ENCODE measurements at places on chromosomes 1 and 21. TPM values are rescaled to one million over a fixed set of nuclear protein-coding genes. Genes with fewer than 3 reads are reported as not detected.

DNA sequence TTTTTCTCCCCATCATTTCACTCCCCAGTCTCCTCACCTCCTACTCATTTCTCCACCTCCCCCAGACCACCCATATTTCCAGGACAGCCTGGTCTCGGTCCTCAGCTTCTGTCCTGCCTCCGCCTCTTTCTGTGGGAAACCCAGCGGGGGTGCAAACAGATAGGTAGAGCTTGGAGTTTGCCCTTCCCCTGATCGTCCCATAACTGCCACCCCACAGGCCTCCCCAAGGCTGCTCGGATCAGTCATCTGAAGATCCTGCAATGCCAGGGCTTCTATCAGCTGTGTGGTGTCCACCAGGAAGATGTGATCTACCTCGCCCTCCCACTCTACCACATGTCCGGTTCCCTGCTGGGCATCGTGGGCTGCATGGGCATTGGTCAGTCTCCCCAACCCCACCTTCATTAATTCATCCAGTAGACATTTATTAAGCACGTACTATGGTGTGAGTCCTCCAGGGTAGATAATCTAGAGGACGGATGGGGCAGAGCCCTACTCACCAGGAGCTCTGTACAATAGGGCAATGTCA is 1.7 kb downstream of the SLC27A3 start:
- DNase-seq: no peak

DNA sequence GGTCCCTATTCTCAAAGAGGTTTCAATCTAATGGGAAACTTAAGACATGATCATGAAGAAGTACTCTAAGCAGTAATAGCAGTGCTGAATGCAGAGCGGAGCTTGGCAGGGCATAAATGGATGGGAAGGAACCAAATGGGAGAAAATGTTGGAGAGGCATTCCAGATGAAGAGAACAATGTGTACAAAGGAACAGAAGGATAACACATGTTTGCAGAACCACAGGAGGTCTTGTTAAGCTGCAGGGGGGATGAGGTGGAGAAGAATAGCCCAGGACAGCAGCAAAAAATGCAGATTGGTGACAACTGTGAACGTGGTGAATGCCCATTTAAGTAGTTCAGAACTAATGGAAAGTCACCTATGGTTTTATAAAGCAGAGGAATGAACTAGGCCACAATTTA is 99.1 kb downstream of the ASTN1 start:
- DNase-seq: no peak

GRCh38 chr21:33261635-33262034 is 4.5 kb upstream of the IL10RB start:
- DNase-seq: no peak

DNA sequence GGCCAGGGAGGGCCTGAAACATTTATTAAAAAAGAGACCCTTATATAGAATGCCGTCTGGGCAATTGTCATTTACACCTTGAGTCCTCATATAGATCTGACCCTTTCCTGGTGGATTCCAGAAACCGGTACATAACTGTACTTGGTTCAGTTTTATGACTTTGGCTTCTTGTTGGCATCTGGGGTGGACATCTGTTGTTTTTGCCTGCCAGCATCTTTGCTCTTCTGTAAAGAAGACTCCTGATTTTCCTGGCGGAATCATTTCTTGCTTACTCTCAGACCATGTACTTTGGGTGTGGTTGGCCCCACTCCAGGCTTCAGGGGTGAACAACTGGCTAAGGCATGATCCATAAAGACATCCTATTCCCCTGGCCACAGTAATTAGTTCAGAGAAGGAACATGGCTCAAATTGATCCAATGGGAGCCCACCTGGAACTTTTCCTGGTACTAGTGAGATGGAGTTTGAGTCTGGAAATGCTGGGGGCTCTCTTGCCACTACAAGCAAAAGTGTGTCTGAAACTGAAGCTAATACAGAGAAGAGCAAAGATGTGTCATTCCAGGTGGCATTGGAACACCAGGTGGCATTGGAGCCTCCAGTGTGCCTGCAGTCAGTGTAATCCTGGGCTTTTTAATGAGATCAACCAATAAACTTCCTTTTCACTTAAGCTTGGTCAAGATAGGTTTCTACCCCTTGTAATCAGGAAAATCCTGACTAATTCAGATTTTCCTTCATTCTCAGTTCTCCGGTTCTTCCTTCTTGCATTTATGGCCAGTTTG is 332.5 kb upstream of the CAMK1G start:
- no peak for DNase-seq

GRCh38 chr1:187877220-187877619 is 1048.5 kb downstream of the PLA2G4A start:
- no peak for DNase-seq

GRCh38 chr1:94169126-94169525 is 48.2 kb upstream of the ABCA4 start:
- no peak for DNase-seq

GRCh38 chr21:31181082-31181750 is 142.9 kb upstream of the KRTAP19-8 start:
- DNase-seq: peak; percentile 45

GRCh38 chr1:85308833-85309350 is 32.5 kb upstream of the BCL10 start:
- DNase-seq: no peak

DNA sequence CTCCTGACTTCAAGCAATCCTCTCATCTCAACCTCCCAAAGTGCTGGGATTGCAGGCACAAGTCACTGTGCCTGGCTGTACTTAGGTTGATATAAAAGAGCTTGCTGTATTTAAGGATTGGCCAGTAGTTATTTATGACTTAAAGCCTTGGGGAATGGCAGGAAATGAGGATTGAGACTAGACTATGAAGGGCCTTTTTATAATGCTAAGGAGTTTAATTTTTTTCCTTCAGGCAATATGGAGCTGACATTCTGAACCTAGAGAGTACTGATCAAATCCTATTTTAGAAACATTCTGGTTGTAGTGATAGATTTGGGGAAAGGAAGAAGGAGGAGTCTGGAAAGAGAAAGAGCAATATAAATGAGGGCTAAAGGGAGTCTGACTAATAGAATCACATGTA is 44.7 kb downstream of the MSH4 start:
- DNase-seq: no peak

- no peak for DNase-seq
These were observed 15.0 kb downstream of the KCNQ4 start for GRCh38 chr1:40798366-40799281.

- DNase-seq: no peak
These were observed 109.6 kb upstream of the APP start for GRCh38 chr21:26280148-26280547.

- no peak for DNase-seq
These were observed 41.6 kb downstream of the ATP6V1G3 start for GRCh38 chr1:198498881-198499280.

DNA sequence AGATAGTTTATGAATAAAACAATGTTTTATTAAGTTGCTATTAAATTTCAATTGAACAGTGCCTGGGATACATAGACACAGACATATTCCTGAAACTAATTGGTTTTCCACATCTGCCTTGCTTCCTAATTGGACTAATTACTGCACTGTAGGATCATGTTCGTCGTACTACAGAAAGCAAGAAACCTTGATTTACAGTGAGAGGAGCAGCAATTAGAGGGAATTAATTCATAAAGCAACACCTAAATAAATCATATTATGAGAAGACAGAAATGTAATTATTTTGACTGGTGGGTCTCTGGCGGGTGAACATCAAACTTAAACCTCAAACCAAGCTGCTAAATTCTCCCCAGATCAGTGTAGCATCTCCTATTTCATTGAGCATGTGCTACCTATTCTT is 124.6 kb upstream of the CAMK1G start:
- no peak for DNase-seq

DNA sequence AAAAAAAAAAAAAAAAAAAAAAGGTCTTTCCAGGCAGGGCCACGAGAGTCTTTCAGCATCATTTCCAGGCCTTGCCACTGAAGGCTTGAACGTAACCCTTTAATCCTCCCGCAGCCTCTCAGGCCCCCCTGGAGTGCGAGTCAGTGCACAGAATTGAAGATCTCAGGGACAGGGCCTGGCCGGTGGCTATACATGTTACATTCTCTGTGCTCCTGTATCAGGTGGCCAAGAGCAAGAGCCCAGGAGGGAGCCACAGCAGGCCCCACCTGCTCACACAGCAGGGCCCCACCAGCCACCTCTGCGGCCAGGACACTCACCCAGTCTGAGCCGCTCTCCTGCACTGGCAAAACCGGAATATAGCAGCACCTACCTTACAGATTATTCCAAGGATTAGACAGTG is 34.1 kb upstream of the SLC25A33 start:
- no peak for DNase-seq

DNA sequence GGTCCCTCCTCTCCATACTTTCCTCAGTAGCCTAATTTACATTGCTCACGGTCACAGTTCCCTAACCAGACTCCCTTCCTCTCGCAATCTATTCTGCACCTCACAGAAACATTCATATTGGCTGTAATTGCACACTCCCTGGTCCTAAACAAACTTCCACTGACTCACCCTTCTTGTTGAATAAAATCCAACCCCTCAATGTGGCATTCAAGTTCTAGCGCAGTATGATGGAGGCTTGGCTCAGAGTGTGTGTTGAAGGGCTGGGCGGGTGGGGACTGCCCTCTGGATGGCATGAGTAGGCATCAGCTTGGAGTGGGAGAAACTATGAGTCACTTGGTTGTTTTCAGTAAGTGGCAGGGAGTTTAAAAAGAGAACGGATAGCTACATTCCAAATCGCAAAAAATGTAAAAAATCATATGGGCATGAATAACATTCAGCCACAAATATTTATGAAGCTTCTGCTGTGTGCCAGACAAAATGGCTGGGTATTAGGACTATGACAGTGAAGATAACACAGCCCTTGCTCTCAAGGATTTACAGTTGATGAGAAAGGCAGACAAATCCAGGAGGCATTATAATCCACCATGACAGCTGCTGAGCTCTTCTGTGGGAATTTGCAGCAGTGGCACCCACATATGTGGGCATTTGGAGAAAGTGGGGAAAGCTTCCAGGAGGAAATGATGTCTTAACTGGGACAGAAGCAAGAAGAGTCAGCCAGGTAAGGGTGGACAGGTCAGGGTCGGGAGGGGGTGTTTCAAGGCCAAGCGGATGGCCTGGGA is 42.2 kb upstream of the LYST start:
- no peak for DNase-seq

DNA sequence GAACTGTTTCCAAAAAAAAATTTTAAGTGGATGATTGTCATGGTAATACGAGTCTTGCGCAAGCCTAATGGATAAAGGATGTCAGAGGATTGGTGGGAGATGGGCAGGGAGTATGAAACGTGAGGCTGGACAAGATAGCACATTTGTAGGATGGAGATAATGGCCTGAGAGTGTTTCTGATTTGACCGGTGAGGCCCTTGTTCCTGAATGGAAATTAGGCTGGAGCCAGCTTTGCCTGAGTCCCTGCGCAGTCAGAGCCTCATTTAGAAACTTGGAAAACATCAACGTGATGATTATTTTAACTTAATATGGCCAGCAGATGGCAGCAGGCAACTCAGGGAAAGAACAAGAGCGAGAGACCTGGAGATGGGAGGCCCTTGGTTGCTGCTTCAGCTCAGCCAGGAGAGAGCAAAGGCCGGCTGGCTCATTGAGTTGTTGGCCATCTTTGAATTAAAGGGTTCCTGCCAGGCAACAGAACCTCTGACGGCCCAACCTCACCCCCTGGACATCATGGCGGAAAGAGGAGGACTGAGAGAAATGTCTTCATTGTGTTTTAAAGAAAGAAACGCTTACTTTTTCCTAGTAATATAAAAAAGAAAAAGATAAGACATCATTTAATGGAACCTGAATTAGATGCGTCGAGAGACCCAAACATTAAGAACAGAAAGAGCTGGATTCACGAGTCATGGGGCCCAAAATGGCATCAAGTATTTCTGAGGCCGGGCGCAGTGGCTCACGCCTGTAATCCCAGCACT is 80.3 kb downstream of the SELENOF start:
- DNase-seq: peak; percentile 67

DNA sequence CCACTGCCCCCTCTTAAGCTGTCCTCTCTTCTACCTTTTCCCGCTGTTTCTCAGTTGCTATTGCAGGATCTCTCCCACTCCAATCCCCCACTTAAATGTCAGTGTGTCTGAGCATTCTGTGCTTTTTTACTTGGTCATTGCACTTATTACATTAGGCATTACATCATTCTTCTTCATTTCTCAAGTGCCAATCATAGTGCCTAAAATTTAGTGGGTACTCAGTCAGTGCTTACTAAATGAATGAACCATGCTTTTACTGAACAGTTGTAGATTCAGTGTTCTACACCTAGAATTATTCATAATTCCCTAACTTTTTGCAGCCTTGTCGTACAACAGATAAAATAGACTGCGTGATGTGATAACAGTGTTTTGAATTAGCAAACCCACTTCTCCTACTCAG is 19.4 kb downstream of the ARMH1 start:
- no peak for DNase-seq

- no peak for DNase-seq
These were observed 15.5 kb downstream of the DYRK1A start for GRCh38 chr21:37381883-37382585.

DNA sequence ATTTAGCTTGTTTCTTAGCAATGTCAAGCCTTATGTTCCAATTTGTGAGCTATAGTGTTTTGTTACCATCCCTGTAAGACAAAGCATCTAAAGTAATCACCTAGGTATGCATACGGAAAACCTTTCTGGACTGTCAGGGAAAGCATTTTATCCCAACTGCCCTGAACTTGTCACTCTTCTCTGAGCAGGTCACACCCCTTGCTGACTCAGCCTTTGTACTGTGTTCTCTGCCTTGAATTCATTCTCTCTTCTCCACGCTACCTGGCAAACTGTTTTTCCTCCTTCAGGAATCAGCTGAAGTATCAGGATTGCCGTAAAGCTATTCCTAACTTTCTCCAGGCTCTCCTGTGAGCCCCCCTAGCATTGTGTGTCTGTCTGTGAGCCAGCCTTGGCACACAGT is 54.2 kb downstream of the PBX1 start:
- no peak for DNase-seq

DNA sequence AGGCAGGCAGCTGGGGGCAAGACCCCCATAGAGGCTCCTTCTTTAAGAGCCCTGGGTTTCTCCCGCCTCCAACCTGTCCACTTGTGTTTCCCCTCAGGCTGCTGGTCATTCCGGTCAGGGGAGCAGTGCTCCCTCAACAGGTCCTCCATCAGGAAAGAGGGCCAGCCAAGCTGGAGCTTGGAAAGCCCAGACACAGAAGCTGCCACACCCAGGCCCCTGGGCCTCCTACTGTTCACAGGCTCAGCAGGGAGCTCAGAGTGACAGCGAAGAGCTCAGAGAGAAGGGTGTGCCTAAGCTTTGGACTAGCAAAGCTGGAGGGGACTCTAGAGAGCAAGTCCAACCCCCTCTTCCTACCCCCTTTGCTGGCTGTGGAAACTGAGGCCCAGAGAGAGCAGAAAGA is 10.3 kb upstream of the CDCP2 start:
- no peak for DNase-seq

- DNase-seq: no peak
These were observed 71.9 kb downstream of the ZSWIM5 start for GRCh38 chr1:45134461-45134873.

GRCh38 chr21:44718571-44718970 is 7.2 kb upstream of the TSPEAR start:
- DNase-seq: no peak

GRCh38 chr1:1431845-1432273 is 3.6 kb upstream of the VWA1 start:
- DNase-seq: no peak

GRCh38 chr1:244854166-244854565 is 10.2 kb downstream of the HNRNPU start:
- no peak for DNase-seq

BGLAP gene
- total RNA-seq: 6.5 TPM

MCOLN2 gene
- 3.6 TPM for total RNA-seq

RGS8 gene
- total RNA-seq: not detected

IFI6 gene
- 24.5 TPM for total RNA-seq

E2F2 gene
- 0.10 TPM for total RNA-seq

FAM72B gene
- not detected for total RNA-seq

EDARADD gene
- 0.68 TPM for total RNA-seq

CXADR gene
- total RNA-seq: 0.99 TPM

CA6 gene
- total RNA-seq: 11.5 TPM

All from naive thymus-derived CD8-positive, alpha-beta T cell (primary cell).